ENCODE measurements at places on chromosomes 4 and X. TPM values are rescaled to one million over a fixed set of nuclear protein-coding genes. Genes with fewer than 3 reads are reported as not detected.

AGA gene
- total RNA-seq: 32.3 TPM

WFS1 gene
- 52.8 TPM for total RNA-seq

STAG2 gene
- total RNA-seq: 40.9 TPM

CC2D2A gene
- 16.1 TPM for total RNA-seq

PCYT1B gene
- not detected for total RNA-seq

TMEM150C gene
- total RNA-seq: 2.5 TPM

SOD3 gene
- 2.7 TPM for total RNA-seq

RAB40A gene
- total RNA-seq: not detected

Measured in A172 (cell line).